Astrocyte of the spinal cord (primary cell): ENCODE measurements at places on chromosomes 3 and 15.

- no peak for DNase-seq
Measured at GRCh38 chr15:74419432-74419831, 14.3 kb downstream of the SEMA7A start.

DNA sequence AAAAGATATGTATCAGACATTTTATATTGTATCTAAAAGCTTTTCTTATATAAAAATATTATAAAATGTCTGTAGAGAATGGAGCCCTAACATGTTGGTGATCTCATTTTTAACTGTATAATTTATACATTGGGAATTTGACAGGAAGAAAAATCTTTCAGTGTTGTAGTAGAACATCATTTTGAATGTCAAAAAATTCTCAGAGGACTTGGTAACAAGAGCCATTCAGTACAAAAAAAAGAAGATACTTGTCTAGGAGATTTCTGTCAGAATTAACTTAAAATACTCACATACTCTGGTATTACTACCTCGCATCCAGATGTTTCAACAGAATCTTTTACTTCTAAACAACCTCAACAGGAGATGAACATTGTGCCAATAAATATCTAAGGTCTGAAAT lies 1277.9 kb downstream of the ROBO2 start:
- no peak for DNase-seq

DNA sequence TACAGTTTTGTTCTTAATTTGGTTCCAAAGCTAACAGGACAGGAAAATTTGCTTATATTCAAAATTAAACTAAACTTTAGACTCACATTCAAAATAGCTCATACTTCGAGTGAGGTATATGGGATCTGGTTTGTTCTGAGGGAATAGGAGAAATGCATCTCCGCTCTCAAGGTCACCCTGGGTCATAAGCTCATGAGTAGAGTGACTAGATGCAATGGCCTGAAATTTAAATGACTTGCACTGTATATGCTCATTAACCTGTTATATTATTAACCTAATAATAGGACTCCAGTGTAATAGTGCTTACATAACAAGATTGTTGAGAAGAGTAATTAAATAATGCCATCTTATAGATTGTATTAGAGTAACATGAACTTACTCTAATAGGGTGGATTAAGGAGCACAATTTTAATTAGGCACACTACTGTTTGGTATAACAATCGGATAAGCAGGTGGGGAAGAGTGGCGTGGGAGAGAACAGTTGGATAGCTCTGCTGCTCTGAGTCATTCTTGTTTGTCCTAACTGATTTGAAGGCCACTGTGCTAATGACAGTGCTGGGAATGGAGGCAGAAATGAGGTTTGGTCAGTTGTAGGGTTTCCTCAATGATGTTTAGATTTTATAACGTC lies 5.2 kb downstream of the NKTR start:
- DNase-seq: no peak

DNA sequence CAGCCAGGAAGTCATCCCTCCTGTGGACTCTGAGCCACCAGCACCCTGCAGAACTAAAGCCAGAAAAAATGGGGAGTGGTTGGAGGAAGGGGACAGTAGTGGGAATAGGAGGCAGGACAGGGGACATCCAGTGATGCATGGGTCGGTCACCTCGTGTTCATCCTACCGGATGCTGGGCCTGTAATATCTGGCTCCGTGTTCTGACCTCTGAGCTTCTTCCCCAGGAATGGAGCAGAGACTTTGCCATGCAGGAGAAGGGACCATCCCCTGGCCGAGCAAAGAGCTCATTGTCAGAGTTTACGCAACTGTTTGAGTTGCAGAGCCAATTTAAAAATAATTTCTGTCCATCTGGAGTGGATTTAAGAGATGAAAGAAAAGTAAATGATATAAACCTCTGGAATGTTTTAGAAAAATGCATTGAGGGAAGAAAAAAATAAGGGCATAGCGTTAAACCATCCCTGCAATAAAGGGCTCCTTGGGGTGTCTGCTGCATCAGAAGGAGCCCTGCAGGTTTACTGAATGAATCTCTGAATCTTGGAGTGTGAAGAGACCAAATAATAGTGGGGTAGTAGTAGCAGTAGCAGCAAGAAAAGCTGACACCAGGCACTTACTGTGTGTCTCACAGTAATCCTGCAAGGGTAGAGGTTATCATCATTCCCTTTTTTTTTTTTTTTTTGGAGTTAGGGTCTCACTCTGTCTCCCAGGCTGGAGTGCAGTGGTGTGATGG lies 70.9 kb downstream of the AAGAB start:
- peak; percentile 59 for DNase-seq

DNA sequence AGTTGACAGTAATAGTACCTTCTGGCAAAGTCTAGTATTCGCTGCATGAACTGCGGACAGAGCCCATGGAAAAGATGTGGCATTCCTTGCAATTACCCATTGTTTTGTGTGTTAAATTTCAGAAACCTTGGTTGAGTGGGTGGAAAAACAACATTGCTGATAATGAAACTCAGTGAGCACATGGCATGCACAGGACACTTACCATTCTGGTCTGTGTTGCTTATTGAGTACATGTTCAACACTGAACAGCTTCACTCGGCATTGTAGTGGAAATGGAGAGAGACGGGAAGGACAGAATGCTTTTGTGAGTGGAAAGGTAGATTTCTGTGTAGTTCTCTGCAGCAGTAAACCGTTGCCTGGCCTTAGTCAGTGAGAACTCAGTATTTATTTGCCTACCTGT lies 165.3 kb downstream of the FNDC3B start:
- DNase-seq: no peak

GRCh38 chr3:53173107-53173506 lies 12.1 kb downstream of the PRKCD start:
- DNase-seq: no peak

DNA sequence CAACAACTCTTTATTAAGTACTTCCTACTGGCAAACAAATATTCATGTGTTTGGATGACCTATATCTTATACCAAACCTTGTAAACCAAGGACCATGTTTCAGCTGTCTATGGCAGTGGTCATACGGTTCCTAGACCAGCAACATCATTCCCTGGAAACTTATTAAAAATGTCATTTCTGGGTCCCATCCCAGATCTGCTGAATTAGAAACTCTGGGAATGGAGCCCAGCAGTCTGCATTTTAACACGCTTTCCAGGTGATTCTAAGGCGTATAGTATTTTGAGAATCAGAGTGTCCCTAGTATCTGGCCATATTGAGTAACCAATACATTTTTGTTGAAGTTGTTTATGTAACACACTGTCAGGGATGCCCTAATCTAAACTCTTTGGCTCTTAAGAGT lies 363.4 kb upstream of the LRRC3B start:
- no peak for DNase-seq

- DNase-seq: no peak
Measured at GRCh38 chr15:74833376-74834107, 7.1 kb downstream of the CPLX3 start.

DNA sequence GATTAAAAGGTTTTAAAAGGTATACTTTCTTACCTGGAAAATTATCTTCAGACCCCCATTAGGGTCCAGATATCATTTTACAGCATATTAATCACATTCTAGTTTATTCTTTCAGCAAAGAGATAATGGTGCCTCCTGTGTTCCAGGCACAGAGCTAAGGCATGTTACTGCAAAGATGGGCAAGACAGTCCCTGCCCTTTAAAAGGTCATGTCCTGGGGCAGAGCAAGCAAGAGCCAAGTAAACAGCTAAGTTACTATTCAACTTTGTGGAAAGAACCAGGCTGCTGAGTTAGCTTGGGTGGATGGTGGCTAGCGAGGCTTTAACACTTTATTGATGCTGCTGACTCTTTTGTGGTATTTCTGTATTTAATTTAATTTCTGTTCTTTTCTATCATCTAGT lies 75.0 kb downstream of the LRRC28 start:
- DNase-seq: no peak

GRCh38 chr3:194592798-194593752 lies 40.1 kb downstream of the TMEM44 start:
- peak; percentile 100 for DNase-seq

GRCh38 chr15:66852064-66852905 lies 150.2 kb downstream of the SMAD6 start:
- no peak for DNase-seq

- no peak for DNase-seq
Measured at GRCh38 chr3:66565301-66565700, 64.5 kb upstream of the LRIG1 start.

DNA sequence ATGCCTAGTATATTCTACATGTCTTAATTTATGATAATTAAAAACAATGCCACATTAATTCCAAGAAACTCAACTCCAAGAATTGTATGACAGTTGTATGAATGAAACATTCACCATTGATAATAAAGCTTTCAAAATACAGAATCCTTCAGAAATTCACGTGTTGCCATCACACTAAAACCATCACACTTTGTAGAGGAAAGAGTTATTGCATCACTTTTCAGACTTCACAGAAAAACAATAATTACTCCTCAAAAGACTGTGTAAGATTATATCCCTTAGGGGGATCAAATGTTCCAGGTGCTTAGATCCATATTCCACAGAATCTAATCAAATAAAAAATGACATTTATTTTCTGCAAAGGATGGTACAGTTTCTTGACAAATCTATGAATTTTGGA lies 85.0 kb downstream of the OSBPL10 start:
- no peak for DNase-seq

- peak; percentile 85 for DNase-seq
Measured at GRCh38 chr15:36883713-36884517, 216.4 kb downstream of the MEIS2 start.

- DNase-seq: no peak
Measured at GRCh38 chr3:138137861-138138260, 5.7 kb upstream of the A4GNT start.

GRCh38 chr3:147937891-147938290 lies 528.7 kb downstream of the ZIC1 start:
- no peak for DNase-seq

DNA sequence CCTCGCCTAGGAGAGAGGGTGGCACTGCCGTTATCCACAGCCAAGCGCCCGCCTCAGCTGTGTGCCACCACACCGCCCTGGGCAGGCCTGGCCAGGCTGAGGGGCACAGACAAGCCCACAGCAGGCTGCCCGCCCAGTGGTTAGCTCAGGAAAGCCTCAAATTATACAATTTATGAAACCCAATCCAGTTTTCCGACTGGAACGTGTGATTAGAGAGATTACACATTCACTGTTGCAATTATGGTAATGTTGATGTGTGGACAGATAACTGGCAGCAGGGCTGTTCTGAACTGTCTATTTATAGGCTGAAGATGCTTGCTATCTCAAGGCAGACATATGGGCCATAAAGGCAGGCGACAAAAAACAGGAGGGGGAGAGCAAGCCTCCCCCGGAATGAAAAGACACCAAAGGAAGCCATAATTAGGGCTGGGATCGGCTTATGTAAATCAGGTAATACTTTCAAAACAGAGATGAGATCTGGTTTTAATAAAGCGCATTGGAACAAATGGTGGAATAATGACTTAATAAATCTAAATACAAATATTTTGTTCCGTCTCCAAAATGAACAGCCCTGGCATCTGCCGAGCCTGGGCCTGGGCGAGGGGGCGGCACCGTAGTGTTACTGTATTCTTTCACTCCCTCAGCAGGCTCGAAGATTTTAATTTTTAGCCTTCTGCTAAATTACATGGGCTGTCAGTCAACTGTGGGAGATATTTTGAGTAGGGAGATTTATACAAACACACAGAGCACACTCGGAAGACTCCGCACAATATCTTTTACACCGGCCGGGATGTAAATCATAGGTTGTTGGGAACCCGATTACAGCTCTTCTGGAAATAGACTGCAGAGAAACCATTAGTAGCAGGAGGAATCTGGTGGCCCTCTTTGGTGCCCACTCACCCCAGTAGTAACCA lies 103.1 kb upstream of the TLE3 start:
- no peak for DNase-seq

DNA sequence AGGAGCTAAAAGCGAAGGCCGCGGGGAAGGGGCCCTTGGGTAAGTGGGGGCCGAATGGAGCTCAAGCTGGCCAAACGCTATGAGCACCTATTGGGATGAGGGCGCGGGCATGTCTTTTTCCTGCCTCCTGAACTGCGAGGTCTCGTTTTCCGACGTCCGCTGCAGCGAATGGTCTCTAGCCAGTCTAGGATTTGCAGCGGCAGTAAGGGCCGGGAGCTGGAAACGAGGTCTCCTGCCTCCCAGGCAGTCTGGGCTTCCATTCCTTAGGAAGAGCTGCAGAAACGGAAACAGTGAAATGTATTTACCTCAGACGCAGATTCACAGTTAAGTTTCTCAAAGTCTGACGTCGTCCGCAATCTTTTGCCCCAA lies 517 bp downstream of the TMA7 start:
- DNase-seq: no peak

- DNase-seq: no peak
Measured at GRCh38 chr15:71802770-71803169, 7.6 kb upstream of the NR2E3 start.

GRCh38 chr3:37668431-37668817 lies 193.3 kb upstream of the CTDSPL start:
- no peak for DNase-seq

DNA sequence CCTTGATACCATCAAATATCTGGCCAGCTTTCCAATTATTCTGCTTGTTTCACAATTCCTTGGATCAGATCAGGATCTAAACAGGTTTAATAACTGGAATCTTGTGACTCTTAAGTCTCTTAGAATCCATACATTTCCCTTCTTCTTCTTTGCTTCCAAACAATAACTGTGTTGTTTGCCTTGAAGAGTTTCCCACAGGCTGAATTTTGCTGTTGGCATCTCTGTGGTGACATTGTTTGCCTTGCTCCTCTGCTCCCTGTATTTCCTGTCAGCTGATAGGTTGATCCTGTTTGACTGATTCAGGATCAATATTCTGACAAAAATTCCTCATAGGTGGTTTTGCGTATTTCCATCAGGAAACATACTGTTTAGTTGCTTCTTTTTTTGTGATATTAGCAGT lies 248.4 kb upstream of the LMCD1 start:
- DNase-seq: no peak

GRCh38 chr15:52162260-52162659 lies 28.9 kb downstream of the GNB5 start:
- peak; percentile 51 for DNase-seq

DNA sequence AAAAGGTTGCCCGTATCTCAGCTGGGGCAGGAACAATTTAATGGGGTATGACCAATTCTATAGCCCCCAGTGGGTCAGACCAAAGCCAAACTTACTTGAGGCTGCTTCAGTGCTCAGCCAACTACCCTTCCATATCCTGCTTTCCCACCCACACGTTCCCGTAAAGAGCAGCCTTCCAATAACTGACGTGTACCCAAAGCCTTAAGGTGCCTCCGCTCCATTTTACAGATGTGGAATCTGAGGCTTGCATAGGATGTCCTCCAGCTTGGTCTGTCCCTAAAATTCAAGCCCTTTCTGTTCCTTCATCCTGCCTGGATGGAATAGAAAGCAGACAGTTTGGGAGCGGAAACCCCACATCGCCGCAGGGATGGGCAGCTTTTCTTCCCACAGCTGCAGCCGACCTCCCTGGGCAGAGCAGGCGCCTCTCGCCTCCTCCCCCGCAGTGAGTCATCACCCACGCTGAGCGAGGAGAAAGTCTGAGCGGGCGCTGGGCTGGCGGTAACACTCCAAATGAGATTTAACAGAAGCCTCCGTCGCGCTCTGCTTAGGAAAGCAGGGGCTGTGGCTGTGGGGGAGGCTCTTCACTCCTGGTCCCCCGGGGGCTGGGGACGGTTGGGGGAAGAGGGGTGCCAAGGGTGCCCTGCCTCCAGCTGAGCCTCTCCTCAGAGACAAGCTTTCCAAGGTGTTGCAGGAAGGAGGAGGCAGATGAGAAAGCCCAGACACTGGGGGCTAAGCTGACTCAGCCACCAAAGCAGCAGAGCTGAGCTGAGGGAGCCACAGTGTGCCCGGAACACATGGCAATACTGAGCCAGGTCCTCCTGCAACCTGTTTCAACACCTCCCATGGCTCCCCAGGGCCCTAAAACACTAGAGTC lies 57.8 kb upstream of the HRH1 start:
- peak; percentile 96 for DNase-seq
